ENCODE measurements at places on chromosomes 11 and 22.

- no peak for DNase-seq
These were observed 38.8 kb downstream of the RPUSD4 start for GRCh38 chr11:126172596-126173038.

GRCh38 chr11:102469196-102469821, 16.7 kb upstream of the TMEM123 start:
- DNase-seq: no peak

- no peak for DNase-seq
These were observed 282.4 kb downstream of the TMEM135 start for GRCh38 chr11:87320123-87320522.

DNA sequence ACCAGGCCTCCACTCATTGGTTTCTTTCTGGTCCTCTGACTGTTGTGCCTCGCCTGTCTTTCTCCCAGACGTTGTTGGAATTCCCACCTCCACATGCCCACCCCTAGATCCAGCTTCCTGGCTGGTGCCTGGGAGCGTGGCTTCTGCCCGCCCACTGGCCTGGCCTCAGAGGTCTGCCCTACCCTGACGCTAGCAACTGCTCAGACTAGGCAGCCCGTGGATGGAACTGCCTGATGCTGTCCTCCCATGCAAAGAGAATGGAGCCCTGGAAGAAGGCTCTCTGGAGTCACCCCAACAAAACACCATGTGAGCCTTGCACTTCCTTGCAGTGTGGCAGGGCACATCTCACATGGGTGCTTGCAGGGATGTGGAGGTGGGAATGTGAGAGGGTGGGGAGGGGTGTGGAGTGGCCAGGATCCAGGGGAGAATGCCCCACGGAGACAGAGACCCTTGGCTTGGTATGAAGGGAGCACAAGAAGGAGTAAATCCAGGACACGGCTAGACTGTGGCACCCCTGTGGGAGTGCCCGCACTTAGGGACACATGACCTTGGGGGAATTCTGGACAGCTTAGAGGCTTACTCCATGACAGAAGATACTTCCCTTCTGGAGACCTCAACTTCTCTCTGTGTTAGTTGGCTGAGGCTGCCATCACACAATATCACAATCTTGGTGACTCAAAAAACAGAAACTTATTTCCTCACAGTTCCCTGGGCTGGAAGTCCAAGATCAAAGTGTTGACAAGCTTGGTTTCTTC, 22.5 kb upstream of the ADA2 start:
- DNase-seq: no peak

- no peak for DNase-seq
These were observed 100.3 kb downstream of the CCDC81 start for GRCh38 chr11:86475027-86475426.

DNA sequence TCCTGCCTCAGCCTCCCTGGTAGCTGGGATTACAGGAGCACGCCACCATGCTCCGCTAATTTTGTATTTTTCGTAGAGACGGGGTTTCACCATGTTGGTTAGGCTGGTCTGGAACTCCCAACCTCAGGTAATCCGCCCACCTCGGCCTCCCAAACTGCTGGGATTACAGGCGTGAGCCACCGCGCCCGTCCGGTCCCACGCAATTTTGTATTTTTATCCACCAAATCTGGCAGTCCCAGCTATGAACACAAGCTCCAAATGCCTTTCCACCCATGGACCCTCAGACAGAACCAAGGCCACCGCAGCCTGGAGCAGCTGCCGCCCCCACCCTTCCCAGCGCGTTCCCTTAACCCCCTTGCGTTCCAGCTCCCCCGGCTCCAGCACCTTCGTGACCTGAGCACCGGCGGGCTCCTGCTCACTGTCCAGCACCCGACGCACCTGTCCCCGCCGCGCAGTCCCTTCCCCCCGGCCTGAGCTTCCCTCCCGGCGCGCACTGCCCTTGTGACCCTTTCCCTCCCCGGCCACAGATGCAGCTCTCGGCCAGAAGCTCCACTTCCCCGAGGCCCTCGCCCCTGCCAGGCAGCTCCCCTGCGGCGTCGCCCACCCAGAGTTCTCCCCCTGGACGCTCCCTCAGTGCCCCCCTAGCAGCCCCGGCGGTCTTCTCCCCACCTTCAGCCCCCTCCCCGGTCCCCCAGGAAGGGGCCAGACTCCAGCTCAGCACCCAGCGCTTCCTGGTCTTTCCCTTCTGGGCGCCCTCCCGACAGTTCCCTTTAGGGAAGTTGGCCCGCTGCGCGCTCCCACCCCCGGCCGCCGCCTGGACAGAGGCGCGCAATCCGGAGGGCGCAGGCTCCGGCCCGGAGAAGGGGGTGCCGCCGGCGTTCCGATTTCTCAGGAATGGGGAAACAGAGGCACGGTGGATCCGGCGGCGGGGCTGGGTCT, 5.6 kb upstream of the ZBED4 start:
- DNase-seq: no peak

GRCh38 chr11:63915961-63916836, 765 bp downstream of the RCOR2 start:
- DNase-seq: peak; percentile 53

DNA sequence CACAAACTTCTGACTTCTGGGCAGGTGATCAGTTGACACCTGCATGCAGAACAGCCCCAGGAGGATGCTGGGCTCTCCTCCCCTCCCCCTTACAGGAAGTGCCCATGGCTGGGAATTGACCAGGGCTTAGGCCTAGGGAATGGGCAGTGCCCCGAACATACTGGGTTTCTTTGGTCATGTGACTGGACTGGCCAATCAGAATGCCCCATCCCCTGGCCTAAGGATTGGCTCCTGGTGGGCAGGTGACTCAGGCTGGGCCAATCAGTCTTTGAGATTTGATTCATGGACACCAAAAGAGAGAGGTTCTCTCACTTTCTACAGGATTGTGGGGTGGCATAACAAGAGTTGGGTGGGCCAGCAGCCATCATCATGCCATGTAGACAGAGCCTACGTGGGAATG, 37.1 kb downstream of the MCM5 start:
- no peak for DNase-seq

Data from activated naive CD4-positive, alpha-beta T cell treated with anti-CD3 and anti-CD28 coated beads for 36 hours (primary cell).